ENCODE measurements at places on chromosomes 3 and 15.

DNA sequence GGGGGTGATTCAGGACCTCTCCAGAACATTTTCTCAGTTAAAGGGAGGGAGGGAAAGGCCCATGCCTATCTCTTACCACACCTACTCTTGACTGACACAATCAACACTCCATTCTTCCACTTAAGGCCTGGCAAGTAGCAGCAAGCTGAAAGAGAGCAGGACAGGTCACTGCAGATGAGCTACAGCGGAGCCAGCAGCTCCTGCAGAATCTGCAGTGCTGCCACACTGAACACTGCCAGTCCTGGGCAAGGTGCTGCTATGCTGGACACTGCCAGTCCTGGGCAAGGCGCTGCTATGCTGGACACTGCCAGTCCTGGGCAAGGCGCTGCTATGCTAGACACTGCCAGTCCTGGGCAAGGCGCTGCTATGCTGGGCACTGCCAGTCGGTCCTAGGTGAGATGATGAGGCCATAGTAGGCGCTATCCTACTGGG lies 143.7 kb downstream of the MYLK start:
- no peak for DNase-seq

DNA sequence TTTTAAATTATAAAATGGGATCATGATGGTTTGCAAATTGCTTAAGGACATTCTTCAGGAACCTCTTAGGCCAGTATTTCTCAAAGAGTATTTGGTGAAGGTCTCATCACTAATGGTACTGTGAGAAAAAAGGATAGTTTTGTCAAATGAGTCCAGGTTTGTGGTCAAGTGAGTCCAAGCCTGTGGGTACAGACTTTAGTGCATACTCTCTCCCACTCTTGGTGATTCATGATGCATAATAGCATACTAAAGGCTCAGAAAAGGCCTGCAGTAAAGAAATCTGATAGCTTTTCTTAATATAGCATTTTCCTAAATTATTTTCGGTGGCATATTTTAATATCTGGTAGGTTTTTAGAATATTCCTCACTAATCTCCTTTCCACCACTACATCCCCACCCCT lies 20.0 kb downstream of the BOC start:
- DNase-seq = no peak

GRCh38 chr3:131807822-131808221 lies 227.0 kb downstream of the CPNE4 start:
- no peak for DNase-seq

GRCh38 chr3:108292905-108293328 lies 3.4 kb upstream of the HHLA2 start:
- no peak for DNase-seq

GRCh38 chr3:101310978-101311375 lies 9.4 kb downstream of the IMPG2 start:
- DNase-seq = no peak

DNA sequence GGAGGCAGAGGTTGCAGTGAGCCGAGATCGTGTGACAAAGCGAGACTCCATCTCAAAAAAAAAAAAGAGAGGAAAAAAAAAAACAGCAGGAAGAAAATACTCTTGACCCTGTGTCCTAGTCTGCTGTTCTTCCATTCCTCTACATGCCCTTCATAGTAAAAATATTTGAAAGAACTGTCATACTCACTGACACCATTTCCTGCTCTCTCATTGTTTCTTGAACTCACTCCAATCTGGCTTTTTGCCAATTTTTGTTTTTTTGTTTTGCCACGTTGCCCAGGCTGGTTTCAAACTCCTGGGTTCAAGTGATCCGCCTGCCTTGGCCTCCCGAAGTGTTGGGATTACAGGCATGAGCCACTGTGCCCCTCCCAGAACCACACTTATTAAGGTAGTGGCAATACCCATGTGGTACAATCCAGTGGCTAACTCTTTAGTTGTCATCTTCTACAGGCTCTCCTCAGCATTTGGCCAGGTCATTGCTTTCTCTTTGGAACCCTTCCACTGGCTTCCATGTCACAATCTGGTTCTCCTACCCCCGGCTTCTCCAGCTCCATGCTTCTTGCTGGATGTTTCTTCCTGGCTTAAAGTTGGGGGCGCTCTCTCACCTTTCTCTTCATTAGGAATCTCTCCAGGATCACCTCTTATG lies 238.2 kb upstream of the C2CD4B start:
- DNase-seq = no peak

DNA sequence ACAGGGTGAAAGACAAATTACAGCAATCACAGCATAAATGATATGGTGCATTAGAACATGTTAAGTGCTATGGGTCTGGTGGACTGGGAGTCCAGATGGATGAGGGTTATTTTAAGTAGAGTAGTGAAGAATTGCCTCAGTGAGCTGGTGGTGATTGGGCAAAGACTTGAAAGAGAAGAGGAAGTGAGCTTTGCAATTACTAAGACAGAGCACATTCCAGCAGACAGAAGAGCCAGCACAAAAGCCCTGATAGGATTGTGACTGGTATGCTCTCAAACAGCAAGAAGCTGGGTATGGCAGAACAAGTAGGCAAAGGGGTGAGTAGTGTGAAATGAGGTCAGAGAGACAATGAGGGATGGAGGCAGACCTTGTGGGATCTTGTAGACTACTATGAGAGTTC lies 2.1 kb upstream of the ACKR4 start:
- DNase-seq = no peak

DNA sequence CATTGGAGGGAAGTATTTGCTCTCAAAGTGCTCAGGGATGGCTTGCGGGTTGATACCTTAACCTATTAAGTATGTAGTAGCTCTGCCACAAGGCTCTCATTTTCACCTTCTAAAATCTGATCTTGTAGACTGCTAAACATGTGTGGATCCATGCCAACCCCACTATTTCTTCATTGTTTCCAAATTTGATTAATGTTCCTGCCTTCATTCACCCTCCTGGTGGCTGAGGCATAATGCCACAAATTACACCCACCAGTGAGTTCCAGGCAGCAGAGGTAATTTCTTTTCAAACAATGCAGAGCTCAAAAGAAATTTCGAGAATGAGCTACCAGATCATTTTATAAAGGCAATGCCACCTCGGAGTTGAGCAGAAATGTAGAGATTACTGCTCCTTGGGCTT lies 71.0 kb downstream of the EDEM1 start:
- DNase-seq = no peak

DNA sequence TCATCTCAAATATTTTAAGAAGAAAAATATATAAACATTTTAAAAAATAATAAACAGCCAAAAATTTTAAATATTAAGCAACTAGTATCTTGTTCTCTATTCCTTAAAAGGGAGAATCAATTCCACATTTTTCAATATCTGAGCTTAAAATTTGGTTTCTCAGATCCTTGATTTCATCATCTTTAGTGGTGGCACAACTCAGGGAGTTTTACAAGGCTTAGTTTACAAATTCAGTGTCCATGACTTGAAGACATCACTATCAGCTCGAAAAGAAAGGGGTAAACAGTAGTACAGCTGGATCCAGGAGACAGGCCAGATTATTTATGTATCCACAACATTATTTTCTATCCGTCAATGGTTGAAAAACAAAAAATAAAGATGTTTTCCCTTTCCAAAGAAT lies 11.6 kb downstream of the IGF2BP2 start:
- no peak for DNase-seq

DNA sequence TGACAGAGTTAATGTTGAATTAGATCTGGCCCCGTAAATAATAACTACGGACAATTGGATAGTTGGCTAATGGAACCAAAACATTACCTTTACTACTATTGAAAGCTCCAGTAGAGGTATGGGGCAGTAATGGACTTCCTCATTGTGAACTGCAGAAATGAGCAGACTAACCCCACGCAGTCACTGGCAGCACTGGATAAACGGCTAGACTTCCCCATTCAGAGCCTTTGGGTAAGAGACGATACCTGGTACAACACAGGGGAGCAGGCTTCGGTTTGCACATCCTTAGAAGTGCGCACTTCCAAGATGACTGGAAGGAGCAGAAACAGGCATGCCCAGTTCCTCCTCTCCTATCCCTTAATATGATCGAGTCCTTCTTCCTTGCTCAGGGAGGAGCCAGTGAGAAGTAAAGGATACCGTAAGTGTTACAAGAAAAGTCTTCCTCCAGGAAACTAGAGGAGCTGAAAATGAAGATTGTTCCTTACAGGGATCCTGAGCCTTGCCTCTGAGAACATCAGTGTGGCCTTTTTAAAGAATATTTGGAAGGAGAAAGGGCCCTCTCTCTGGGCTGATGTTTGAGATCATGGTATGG lies 100.5 kb upstream of the NECTIN3 start:
- DNase-seq = no peak

DNA sequence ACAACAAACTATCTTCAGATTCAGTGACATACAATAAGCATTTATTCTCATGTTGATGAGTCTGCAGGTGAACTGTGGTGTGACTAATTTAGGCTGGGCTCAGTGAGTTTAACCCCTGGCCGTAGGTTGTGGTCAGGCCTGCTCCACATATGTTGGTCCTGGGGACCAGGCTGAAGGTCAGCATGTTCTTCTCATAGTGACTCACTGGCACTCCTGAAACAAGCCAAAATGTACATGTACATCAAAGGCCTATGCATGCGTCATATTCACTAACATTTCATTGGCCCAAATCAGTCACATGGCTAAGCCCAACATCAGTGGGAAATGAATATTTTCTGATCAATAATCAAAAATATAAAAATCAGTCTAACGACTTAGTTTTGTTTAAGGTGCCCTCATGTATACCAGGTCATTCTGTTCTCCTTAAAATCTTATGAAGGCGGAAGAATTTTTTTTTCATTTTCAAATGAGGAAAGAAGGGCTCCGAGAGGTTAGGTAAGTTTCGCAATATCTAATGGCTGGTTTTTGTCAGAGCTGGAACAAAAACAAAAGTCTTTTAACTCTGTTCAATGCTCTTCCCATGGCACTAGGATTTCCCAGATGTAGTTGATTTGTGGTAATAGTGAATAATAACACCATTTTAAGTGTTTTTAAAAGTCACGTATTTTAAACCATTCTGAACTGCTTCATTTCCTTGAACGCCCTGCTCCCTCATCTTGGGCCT lies 148.5 kb downstream of the MFSD1 start:
- no peak for DNase-seq

GRCh38 chr15:78565951-78566774 lies 843 bp downstream of the CHRNA5 start:
- no peak for DNase-seq

GRCh38 chr15:39665629-39666250 lies 84.9 kb downstream of the THBS1 start:
- no peak for DNase-seq

DNA sequence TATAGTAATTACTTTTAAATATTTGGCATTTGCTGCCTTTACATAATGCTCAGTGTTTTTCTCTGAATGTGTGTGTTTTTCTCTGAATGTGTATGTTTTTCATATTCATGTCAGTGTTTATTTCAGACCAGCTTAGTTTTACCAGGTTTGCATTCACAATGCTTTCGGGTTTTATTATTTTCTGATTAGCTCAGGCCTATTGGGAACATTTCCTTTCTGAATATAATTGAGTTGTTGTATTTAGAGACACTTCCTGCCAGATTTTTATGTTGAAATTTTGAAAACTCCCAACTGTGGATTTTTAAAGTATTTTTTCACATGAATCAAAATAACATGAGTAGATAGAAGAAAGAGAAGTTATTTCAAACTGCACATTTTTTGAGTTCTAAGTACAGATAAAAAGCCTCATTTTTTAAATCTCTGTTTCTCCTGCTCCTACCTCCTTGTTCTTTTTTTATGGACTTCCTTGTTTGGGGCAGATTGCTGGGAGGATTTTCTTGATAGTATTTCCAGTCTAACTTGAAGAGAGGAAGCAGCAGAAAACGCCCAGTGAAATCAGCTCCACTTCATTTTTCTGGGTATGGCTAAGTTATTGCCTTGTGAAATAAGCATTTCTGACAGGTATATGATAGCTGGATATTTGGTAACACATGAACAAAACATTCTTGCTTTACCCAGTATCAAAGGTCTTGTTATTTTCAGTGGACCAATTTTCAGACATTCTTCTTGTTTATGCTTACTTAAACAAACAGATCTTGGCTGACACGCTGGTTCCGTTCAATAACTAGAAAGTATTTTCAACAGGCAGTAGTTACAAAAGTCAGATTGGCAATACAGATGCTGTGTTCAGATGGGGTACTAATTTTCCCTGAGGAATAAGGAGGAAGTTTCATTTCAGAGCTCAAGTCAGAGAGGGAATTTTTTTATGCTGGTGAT lies 70.7 kb downstream of the RIOX2 start:
- no peak for DNase-seq

GRCh38 chr3:196537319-196537984 lies 22.3 kb upstream of the SMCO1 start:
- DNase-seq = peak; percentile 67

GRCh38 chr3:72821161-72821781 lies 27.0 kb downstream of the SHQ1 start:
- peak; percentile 22 for DNase-seq

DNA sequence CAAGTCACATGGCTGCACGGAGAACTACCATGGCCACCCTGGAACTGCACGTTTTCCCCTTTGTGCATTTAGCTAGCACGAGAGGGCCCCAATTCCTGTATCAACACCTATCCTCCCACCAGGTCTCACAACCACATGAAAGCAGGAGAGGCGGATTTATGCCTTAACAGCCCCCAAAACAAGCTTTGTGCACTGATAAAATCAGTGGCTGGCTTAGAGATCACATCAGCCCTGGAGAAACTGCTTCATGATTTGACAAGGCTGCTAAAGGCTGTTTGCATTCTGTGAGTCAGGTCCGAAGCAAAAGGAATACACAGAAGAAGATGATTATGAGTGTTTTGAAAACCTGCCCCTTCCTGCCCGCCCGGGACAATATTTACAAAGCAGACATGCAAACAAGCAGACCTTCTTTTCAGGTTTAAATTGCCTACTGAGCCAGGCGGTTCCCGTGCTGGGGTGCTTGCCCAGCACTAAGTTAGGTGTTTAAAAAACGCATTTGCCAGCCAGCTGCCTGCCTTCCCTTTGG lies 25.9 kb downstream of the CEMIP start:
- DNase-seq = no peak

Data from activated CD8-positive, alpha-beta memory T cell treated with anti-CD3 and anti-CD28 coated beads, Interleukin-2, amount 50 U/mL, for 4 hours (primary cell).